ENCODE measurements at places on chromosomes 5 and 9. TPM values are rescaled to one million over a fixed set of nuclear protein-coding genes. Genes with fewer than 3 reads are reported as not detected.

The TUBB4B gene
- 135 TPM for total RNA-seq

The SPATA9 gene
- total RNA-seq, result 0.89 TPM

The CAPSL gene
- 28.8 TPM for total RNA-seq

The GMCL2 gene
- total RNA-seq, result not detected

GRCh38 chr5:170641589-170642031 is 137.8 kb downstream of the KCNIP1 start:
- no peak for DNase-seq

GRCh38 chr5:135694906-135695305 is 116.1 kb upstream of the CXCL14 start:
- DNase-seq, result no peak

GRCh38 chr5:148421661-148422060 is 37.9 kb downstream of the FBXO38 start:
- no peak for DNase-seq

Measured in ovary (tissue), 10 donors.